Mammary epithelial cell (primary cell): ENCODE measurements at places on chromosomes 6 and 20.

- no peak for DNase-seq
Observed at GRCh38 chr6:91173186-91173585, 586.3 kb upstream of the MAP3K7 start.

DNA sequence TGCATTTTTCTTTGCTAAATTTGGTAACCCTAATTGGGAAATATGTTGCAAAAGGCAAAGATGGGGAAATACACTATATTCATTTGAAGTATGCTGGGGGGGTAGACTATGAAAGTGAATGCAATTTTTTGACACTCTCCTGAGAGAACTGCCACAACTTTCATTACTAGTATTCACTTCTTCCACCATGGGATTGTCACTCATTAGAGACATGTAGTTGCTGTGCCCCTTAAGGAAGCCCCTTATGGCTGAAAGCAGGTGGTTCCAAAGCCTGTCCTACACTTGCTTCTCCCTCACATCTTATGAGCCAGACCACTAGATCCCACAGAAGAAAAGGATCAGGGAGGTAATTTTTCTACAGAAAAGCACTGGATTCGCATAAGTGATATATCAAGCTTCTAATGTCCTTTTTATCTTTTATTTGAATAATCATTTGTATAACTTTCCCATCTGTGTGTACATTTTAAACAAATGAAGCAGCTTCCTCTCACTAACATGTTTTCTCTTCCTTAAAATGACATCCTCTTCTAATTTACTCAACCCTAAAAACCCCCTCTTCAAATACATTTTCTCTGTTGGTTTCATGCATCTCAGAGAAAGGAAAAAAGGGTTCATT lies 83.8 kb downstream of the GCLC start:
- no peak for DNase-seq

DNA sequence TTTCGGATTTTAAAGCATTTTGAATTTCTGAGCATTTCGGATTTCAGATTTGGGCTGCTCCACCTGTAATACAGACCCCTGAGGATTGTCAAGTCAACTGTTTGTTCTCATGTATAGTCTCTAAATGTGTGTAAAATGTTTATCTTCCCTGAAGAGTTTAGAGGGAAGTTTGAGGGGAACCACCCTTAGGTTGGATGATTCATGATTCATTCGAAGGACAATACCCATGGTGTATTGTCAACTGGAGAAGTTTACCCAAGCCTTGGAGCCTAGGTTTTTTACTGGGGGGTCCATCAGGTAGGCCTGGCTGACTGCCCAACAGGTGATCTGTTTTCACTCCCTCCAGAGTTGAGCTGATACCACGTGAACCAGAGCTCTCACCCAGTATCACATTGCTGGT lies 18.9 kb downstream of the GSTA4 start:
- no peak for DNase-seq

DNA sequence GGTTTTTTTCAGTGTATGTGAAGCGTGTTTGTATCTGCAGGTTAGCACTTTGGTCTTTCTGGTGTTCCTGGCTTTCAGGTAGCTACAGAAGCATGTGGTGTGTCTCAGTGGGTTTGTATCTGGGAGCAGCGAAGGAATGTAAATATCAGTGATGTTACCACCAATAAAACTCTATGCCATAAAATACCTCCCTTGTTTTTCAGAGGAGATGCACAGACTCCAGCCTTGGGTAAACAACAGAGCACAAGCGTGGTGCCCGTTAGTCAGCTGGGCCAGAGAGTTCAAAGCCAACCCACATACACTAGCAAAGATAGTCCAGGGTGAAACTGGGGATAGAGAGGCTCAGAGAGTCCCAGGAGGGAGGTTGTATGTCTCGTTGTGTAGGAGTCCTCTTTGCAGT lies 393.8 kb downstream of the SMOC2 start:
- no peak for DNase-seq

GRCh38 chr6:62057300-62057699 lies 228.7 kb downstream of the KHDRBS2 start:
- DNase-seq, result no peak

DNA sequence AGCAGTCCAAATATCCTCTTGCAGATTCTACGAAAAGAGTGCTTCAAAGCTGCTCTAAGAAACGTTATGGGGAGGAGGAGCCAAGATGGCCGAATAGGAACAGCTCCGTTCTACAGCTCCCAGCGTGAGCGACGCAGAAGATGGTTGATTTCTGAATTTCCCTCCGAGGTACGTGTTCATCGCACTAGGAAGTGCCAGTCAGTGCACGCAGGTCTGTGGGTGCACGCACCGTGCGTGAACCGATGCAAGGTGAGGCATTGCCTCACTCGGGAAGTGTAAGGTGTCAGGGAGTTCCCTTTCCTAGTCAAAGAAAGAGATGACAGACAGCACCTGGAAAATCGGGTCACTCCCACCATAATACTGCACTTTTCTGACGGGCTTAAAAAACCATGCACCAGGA lies 272.1 kb upstream of the DEFB115 start:
- DNase-seq, result no peak

GRCh38 chr6:113428702-113429101 lies 428.4 kb upstream of the MARCKS start:
- no peak for DNase-seq
